ENCODE measurements at places on chromosomes 5 and 9.

DNA sequence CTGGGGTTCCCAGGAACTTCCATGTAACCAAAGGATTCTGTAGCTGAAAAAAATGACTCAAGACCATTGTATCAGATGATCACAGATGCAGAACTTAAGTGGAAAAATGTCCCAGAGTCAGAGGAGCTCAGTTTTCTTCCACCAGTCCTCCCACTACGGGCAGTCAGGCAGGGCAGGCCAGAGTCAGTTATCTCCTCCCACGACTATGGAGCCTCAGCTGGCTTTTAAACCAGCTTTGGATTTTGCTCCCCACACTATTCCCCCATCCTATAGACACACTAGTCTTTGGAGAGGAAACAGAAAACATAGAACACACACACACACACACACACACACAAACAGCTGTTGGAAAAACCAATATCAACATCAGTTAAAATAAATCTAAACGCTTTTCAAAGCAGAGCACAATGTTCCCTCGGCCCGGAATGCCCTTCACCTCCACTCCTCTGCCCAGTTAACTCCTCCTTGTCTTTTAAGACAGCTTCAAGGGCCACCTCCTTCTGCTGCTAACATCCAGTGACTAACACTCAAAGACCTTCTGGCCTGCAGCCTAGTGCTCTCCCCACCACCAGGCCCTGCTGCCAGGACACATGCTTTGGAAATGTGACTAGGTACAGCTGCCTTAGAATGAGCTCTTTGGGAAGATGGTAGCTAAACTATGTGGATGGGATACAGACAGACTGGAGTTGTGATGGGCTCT, 56.8 kb downstream of the NIPAL4 start:
- DNase-seq = no peak

GRCh38 chr5:81948349-81948748, 23.5 kb upstream of the ATG10 start:
- no peak for DNase-seq

GRCh38 chr5:175658299-175659145, 651 bp downstream of the HRH2 start:
- DNase-seq = no peak

GRCh38 chr5:103441523-103441922, 121.1 kb downstream of the NUDT12 start:
- DNase-seq = no peak

GRCh38 chr5:175866377-175866907, 4.9 kb upstream of the CPLX2 start:
- no peak for DNase-seq

- DNase-seq = no peak
Observed at GRCh38 chr9:137146527-137146918, 7.6 kb downstream of the GRIN1 start.

DNA sequence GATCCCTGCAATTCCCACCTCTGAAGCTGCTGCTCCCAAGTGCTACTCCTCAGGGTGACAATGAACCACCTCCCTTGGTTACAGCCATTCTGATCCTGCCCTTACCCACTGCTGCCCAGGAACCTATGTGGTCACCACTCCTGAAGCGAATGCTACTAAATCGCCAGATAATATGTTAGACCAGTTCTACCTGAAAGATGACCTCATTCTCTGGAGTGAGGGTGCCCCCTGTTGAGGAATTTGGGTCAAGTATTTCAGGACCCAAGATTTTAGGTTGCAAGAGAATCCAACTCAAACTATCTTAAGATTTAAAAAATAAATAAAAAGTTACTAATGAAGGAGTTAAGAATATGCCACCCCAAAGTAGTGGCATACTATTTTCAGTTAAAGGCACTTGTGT, 5.8 kb upstream of the SNAPC3 start:
- no peak for DNase-seq

DNA sequence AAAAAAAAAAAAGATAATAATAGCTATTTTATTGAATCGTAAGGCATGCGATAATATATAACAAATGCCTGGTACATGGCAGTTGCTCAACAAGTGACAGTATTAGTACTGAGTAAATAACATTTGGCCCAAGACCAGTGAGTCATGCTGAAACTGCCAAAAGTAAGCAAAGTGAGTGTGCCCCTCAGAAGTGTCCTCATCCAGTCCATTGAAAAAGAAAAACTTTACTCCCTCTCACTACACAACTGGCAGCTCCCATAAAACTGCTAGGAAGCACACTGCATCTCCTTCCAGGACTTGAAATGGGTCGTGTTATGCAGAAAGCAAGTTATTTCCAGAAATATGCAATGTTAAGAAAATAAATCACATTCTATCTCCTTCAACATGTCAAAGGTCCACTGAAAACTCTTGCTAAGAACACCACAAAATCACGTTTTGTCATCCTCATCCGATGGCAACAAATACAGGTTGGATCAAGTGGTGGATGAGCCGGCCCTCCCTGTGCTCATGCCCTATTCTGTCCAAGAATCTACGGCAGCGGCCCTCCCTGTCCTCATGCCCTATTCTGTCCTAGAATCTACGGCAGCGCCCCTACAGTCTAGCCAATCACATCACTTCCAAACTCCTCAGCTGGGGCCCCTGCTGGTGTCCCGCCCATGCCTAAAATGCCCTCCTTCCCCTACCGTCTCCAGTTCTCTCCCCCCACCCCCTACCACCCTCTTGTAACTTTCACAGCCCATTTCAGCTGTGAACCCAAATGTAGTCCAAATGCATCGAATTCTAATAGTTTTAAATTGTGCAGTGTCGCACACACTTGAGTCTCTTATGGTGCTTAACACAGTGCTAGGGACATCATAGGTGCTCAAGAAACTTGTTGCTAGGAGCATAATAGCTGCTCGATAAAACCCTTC, 12.5 kb downstream of the PTCH1 start:
- no peak for DNase-seq

DNA sequence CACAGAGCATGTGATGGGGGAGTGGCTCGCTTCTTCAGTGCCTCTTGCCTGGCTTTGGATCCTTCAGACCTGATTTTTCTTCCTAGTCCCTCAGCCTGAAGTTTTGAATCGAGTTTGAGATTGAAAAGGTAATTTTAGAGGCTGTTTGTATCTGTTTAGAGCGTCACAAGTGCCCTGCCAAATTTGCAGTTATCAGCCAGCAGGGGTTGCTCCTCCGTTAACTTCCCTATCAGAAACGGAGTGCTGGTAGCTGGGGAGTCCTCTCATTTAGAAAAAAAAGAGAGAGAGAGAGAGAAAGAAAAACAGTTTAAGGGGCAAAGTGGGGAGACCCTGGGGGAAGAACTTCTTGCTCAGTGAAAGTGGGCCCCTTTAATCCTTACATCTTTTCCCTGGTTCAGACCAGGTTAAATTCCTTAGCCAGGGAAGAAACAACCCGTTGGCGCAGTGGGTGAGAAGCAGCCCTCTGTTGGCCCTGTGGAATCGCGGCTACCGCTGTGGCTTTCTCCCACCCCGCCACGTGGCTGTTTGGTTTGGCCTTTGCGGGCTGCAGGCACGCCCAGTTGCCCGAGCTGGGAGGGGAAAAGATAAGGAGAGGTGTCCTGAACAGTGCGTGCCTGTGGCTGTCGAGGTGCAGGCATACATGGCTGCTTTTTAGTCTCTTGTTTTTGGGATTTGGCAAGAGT, 576.7 kb upstream of the ACO1 start:
- DNase-seq = no peak

GRCh38 chr5:88556406-88556805, 287.8 kb upstream of the TMEM161B start:
- no peak for DNase-seq

DNA sequence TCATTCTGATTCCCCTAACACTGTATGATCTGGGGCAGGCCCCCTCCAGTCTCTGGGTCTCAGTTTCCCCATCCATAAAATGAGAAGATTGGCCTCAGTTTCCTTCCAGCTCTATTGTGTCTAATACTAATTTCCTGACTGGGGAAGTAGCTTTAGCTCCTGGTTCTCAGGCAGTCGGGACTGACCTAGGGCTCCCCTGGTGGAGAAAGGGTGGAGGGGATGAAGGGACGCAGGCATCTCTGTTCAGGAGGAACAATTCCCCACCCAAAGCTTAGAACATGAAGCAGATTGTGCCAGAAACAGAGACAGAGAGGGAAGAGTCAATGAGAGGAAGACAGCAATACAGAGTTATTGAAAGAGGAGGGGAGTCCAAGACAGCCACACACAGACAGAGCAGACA, 14.2 kb upstream of the PTGS1 start:
- DNase-seq = no peak

DNA sequence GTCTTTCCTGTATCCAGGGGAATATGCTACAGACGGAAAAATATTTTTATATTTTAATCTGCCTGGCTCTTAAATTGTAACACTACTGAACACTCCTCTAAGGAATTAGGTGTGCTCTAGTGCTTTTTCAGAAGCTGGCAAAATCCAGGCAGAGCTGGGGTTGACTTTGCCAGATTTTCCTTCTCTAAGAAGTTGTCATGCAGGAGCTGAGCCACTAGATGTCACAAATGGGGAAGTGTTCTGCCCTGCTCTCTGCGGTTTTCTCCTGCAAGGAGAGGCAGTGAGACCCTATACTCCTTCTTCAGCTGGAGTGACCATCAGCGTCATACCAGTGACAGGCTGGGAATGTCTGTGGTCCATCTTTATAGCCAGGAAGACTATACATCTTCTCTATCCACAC, 112.5 kb downstream of the HAPLN1 start:
- DNase-seq = no peak

DNA sequence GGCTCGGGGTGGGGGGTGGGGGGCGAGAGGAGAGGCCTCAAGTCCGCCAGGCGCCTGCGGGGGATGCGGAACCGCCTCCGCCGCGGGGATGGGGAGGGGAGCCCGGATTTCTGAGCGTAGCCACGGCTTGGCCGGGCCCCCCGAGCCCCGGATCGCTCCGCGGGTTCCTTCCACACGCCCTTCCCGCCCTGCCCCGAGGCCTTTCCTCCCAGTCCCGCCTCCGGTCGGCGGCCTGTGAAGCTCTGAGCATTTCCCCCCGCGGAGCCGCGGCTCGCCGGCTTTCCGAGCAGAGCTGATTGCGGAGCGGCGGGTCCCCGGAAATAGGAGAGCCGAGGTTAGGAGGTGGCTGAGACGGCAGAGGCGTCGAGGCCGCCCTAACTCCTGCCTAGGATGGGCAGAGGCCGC, 6.1 kb downstream of the IRX4 start:
- no peak for DNase-seq

DNA sequence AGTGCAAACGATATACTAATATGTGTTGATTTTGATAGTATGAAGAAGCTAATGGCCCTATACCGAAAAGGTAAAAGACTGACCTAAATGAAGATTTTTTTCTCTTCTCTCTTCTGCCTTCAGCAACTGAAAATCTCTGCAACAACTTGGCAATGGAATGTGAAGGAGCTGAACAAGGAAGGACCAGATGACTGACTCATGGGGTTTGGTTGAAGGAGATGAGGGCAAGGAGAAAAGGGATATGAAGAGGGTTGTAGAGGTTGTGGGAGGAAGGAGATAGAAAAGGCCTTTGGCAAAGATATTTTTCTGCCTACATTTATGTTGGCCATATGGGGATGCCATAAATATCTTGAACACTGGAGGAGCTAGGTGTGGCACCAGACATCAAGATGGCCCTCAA, 129.7 kb upstream of the CHD1 start:
- DNase-seq = no peak

GRCh38 chr9:71608825-71609447, 159.4 kb downstream of the CEMIP2 start:
- no peak for DNase-seq

- DNase-seq = peak; percentile 56
Observed at GRCh38 chr5:124735169-124735858, 11.1 kb downstream of the ZNF608 start.

GRCh38 chr5:122429545-122430318, 117.7 kb downstream of the SNCAIP start:
- no peak for DNase-seq

GRCh38 chr5:150758203-150758530, 650 bp downstream of the DCTN4 start:
- no peak for DNase-seq

DNA sequence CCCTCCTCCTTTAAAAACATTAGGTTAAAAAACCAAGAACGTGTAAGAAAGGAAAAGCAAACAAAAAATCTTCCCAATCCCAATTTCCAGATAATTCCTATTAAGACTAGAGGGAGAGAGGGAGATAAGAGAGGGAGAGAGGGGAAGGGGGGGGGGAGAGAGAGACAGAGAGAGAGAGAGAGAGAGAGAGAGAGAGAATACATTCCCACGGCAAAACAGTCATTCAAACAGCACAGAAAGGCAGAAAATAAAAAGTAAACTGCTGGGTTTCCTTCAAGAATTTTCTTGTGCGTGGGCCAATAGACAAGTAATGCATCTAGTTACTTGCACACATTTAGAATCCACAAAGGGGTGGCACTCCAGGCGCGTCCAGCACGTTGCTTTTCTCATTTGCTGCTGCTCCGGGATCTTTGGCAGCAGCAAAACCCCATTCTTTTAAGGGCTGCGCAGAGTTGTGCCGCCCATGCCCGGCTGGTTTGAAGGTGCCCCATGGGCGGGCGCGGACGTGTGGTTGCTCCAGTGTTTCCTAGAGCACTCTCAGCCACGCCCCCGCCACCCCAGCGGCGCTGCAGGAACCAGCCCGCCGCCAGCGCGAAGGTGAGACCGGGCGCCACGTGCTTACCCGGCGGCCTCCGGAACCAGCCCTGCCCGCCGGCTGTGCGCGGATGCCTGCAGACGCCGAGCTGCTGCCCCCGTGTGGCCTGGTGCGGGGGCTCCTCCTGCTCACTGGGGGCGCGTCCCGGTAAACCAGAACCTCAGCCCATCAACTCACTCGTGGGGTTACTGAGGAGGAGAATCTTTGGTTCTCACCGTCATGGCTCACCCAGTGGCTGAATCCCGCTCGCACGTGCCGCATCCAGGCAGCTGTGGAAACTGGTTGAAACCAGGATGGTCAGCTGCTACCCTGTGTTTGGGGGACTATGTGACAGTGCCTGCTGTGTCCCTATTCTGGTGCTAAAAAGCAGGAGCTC, 44.6 kb downstream of the STC2 start:
- peak; percentile 19 for DNase-seq

DNA sequence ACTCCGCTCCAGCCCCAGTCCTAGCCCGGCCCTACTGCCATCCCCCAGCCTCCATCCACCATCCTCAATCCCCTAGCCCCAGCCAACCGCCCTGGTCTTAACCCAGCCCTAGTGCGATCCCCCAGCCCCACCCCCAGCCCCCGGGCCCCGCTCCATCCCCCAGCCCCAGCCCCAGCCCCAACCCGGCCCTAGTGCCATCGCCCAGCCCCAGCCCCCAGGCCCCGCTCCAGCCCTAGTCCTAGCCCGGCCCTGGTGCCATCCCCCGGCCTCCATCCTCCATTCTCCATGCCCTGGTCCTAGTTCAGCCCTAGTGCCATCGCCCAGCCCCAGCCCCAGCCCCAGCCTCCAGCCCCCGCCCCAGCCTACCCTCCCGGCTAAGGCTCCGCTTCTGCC, 398 bp downstream of the TOR1A start:
- no peak for DNase-seq
